NCI-H748 treated with DMSO at 0.1 percent for 48 hours (cell line): ENCODE measurements at places on chromosomes 6 and 20.

GRCh38 chr6:4665489-4666417, 110.5 kb upstream of the CDYL start:
- DNase-seq = no peak

DNA sequence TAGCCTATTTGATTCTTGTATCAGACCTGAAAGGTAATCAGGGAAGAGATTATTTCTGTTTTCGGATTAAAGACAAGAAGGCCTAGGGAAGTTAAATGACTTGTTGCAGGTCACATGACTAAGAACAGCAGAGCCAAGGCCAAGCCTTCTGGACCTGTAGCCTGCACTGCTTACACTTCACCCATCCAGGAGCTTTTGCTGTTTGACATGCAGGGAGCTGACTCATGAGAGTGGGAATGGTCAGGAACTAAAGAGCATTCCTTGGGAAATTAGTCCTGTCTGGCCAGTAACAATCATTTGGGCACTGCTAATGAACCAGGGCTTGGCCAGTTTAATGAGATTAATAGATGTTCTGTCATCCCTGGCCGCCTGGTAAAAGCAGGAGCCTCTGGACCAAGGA, 46.8 kb downstream of the EIF2S2 start:
- DNase-seq = no peak

DNA sequence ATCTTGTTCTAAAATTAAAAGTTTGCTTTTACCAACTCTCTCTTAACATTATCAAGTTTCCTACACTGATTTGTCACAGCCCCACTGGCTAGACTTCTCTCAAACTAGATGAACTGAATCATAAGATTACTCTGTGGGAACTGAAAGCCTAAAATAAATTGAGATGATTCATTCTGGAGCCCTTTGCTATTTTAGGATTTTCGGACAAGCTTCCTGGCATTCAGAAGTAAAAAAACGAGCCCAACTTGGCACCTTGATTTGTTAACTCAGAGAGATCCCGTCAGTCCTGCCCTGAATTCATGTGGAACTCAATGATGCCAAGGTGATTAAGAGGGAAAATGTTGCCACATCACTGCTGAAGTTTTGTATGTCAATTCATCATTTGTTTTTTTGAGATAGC, 122.0 kb upstream of the NRSN1 start:
- no peak for DNase-seq

GRCh38 chr6:14770572-14770971, 475.3 kb upstream of the JARID2 start:
- DNase-seq = no peak

DNA sequence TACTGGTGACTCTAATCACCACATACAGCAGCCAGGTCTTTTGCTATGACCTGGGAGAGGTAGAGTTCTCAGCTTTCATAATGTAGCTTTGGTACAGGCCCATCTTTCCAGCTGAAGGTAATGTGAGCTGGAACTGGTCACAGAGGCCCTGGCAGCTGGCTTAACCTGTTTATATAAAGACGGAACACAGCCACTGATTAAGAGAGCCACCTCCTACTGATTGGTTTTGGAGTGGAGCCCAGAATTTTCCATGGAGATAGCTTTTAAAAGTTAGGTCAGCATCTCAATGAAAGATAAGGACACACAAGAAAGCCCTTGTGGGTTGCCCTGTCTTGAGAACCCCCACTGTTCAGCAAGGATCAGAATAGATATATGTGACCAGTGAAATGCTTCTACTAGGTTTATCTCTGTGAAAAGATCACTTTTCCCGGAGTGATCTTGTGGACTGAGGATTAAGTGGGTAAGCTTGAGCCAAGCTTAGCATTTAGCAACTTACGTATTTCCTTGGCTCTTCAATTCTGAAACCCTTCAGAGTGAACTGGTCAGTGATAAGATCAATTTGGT, 213.7 kb upstream of the CITED2 start:
- DNase-seq = peak; percentile 84

GRCh38 chr20:13432126-13432525, 206.6 kb downstream of the TASP1 start:
- no peak for DNase-seq

GRCh38 chr20:31637660-31638059, at the start of gene COX4I2:
Gene COX4I2, plus strand, starts transcription at chr20:31637912. Its CDS starts 1,106 bp downstream, at chr20:31639018.
- no peak for DNase-seq

- peak; percentile 87 for DNase-seq
These were observed 28.5 kb downstream of the MYH7B start for GRCh38 chr20:34983995-34984735.

DNA sequence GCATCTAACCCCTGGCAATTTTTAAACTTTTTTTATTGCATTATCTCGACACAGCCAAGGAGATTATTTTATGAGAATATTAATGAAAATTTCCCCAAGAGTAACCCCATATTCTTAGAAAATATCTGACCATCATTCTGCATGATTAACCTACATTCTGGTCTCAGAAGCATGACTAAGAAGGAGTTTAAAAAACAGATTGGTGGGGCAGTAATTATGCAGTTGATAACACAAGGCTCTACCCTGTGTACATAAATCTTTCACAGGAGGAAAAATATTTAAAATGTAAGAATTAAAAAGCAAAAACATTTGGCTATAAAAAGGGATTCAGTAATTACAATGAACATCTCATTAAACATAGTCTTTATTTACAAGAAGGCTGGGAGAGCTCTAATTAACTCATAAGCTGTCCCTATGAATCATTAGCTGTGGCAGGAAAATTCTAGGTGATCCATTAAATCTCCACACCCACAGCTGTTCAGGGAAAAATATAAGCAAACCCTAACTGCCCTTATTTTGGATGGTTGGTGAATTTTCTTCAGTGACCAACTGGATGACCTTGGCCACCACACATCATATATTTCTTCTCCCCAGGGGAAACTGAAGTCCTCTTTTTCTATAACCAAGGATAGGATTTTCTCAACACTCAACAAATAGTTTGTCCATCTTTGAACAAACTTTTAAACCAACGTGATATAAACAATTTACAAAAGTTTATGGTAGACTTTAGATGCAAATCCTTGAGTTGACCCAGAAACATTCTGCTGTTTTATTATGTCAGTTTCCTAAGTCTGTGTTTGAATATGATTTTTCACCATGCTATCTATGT, 59.5 kb downstream of the PDE7B start:
- DNase-seq = peak; percentile 10

DNA sequence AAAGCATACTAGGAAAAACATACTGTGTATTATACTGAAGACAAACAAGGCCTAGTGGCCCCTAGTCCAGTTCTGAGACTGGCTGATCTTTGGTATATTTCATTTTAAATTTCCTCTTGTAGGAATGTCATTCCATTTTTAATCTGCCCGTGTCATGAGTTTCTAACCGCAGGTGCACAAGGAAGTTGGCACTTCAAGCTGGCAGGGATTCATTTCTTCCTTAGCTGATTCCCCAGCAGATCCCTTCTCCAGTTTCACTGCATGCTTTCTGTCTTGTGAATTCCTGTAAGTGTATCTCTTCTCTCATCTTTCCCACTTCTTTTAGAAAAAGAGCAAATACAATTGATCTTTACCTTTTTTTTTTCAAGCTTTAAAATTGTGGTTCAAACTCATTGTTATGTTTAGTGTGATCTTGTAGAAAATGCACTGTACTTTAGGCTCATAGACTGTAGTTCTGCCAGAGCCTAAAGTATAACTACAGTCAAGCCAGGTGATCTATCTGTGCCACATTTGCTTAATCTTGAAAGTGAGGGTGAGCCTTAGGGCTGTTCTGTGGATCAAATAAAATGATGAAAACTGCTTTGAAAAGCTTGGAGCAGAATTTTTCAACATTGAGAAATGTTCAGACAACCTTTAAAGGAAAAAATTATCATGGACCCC, 37.0 kb downstream of the RNF217 start:
- DNase-seq = no peak

- DNase-seq = no peak
These were observed 536 bp upstream of the FNDC1 start for GRCh38 chr6:159168536-159169192.
